Activated T-helper 1 cell treated with anti-CD3 and anti-CD28 coated beads, Interleukin-12 subunit alpha, Interleukin-12 subunit beta, Interleukin-2, Interleukin-4 antibody, amounts not matched to agents 30 ng/mL and 10 ng/mL and 1 ng/mL, durations not matched to agents 14 hours and 24 hours and 36 hours (primary cell): ENCODE measurements at places on chromosomes 13 and 19. TPM values are rescaled to one million over a fixed set of nuclear protein-coding genes. Genes with fewer than 3 reads are reported as not detected.

DNA sequence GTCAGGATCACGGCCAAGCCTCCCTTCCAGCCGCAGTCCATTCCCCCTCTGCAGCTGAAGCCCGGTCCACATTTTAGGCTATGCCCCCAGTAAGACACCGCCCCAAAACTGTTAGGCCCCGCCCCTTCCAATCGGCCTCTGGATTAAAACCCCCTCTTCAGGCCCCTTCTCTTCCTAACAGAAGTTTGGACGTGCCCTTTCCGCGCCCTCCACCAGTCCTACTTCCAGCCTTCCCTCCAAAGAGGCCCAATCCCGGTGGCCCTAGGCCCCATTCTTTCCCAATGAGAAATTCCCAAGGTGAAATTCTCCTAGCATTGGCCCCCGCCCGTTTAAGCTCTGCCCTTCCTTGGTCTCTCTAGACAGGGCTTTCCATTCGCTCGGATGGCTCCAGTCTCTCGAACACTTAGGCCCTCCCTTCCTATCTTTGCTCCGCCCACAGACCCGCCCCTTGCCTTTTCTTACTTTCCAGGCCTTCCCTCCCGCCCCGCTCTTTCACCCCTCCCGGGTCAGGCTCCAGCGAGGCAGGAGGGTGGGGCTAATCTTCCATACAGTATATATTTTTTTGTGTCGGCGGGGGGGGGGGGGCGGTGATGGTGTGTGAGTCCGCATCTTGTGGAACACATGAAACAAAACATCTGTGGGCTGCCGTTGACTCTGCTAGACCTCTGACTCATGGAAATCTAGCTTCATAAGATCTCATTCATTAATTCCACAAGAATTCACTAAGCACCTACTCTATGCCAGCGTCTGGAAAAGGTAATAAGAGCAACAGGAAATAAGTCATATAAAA, 13.6 kb downstream of the LTBP4 start:
- DNase-seq = peak; percentile 75

The CELF5 gene
- total RNA-seq = 0.08 and 0.12 TPM in 2 replicates

GRCh38 chr13:33934343-33934742, 116.4 kb downstream of the RFC3 start:
- DNase-seq = no peak

The KCNN4 gene
- total RNA-seq = 183 and 185 TPM in 2 replicates

The NDUFA3 gene
- total RNA-seq = 110 and 125 TPM in 2 replicates

The NOVA2 gene
- not detected in 2 replicates for total RNA-seq

- DNase-seq = no peak
Observed at GRCh38 chr13:112899281-112900225, 69.5 kb upstream of the MCF2L start.

- no peak for DNase-seq
Observed at GRCh38 chr19:9871626-9872338, 36.7 kb downstream of the PIN1 start.

GRCh38 chr13:104809483-104809882, 1726.0 kb downstream of the EFNB2 start:
- no peak for DNase-seq

DNA sequence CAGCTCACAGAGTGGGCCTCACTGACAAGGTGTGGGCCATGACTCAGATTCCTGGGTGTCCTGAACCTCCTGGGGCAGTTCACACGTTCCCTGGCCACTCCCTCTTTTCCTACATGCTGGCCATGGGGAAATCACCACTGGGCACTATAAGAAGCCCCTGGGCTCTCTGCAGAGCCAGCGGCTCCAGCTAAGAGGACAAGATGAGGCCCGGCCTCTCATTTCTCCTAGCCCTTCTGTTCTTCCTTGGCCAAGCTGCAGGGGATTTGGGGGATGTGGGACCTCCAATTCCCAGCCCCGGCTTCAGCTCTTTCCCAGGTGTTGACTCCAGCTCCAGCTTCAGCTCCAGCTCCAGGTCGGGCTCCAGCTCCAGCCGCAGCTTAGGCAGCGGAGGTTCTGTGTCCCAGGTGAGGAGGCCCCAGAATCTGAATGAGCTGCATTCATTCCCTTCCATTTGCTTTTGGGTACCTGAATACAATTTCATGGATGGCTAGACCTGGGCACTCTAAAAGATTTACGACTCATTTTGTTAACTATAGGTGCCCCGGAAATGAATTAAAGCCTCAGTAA, at the start of gene OLFM4:
TSS of gene OLFM4 (plus strand) at position 177 of the 567 bp plus-strand sequence. CDS start at position 201, 24 bp downstream.
- no peak for DNase-seq

- DNase-seq = no peak
Observed at GRCh38 chr13:36282821-36283432, 14.7 kb downstream of the CCDC169 start.

- DNase-seq = no peak
Observed at GRCh38 chr13:110449219-110450015, 112.1 kb downstream of the RAB20 start.

GRCh38 chr13:46717856-46718255, 79.1 kb downstream of the ESD start:
- no peak for DNase-seq

- no peak for DNase-seq
Observed at GRCh38 chr13:107220245-107220644, 652.3 kb upstream of the ARGLU1 start.

DNA sequence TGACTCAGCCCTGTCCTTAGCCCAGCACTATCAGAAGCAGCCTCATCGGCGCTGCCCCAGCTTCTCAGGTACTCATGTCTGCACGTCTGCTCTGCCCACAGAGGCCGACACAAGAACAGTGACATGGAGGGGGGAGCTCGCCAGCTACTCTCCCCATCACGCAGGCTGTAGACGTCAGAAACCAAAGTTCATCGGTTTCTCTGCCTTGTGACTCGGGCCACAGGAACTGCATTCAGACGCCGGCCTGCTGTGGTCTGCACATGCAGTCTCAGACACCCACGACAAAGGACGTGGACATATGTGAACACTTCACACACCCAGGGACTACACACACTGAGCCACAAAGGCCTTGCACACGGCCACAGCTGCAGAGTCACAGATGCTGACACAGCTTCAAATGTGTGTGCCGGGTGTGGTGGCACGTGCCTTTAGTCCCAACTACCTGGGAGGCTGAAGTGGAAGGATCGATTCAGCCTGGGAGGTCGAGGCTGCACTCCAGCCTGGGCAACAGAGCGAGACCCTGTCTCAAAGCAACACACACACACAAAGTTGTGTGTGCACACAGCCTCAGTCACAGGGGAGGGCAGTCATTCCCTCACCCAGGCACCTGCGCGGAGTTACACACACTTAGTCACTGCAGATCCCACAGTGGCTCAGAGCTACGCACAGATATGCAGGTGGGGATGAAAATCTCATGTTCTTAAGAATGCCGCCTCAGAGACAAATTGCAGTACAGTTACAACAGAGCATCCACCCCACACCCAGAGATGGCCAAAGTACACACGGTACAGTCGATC, 4.9 kb upstream of the ZFP36 start:
- DNase-seq = peak; percentile 69
